ENCODE measurements at places on chromosomes 3 and 15.

- no peaks in the 10 kb centered on the region for H3K4me1 ChIP-seq
- ATAC-seq = no peak
- no peak overlapping the region for H3K27ac ChIP-seq
- no peak overlapping the region for H3K4me3 ChIP-seq
Measured at GRCh38 chr3:175187586-175187985, 328.5 kb downstream of the NAALADL2 start.

DNA sequence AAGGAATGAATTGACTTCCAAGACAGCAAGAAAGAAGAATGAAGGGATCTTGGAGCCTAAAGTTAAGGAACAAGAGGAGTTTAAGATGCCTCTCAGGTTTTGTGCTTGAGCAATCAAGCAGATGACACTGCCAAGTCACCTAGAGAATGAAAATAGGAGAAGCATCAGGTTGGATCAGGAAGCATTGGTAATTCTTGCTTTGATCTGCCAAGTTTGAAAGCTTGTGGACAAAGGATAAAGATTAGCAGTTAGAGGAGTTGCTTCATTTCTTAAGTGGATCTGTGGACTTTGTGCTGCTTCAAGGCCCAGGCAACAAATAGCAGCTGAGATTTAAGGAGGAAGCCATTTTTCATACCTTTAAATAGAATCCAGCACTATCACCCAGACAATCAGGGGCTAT lies 35.6 kb downstream of the FRMD5 start:
- ATAC-seq = no peak
- no peaks in the 10 kb centered on the region for H3K4me1 ChIP-seq
- H3K27ac ChIP-seq = no peak overlapping the region
- peaks cover 27% of the 10 kb centered on the region for H3K27me3 ChIP-seq
- H3K36me3 ChIP-seq = no peaks in the 10 kb centered on the region
- no peak overlapping the region for H3K4me3 ChIP-seq

GRCh38 chr15:101407966-101408775 lies 81.3 kb downstream of the PCSK6 start:
- no peak overlapping the region for H3K27ac ChIP-seq
- peaks cover 9% of the 10 kb centered on the region for H3K4me1 ChIP-seq
- no peaks in the 10 kb centered on the region for H3K36me3 ChIP-seq
- H3K4me3 ChIP-seq = no peak overlapping the region
- peaks cover 30% of the 10 kb centered on the region for H3K27me3 ChIP-seq
- no peak for ATAC-seq

DNA sequence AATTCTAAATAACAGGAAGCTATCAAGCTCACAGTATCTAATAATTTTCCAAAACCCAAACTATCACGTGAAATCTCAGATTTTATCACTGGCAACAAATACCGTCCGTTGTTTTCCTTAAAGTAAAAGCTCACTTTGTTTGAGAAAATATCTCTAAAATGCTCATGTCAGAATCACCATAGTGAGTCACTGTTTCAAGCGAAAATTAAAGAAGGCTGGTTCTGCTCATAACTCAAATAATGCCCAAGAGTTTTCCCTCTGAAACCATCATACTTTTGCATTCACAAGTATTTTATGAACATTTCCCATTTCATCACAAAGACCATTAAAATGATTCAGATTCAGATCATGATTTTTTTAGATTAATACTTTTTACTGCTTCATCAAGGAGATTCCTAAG lies 50.6 kb downstream of the TBL1XR1 start:
- H3K27me3 ChIP-seq = no peaks in the 10 kb centered on the region
- H3K4me1 ChIP-seq = peaks cover 40% of the 10 kb centered on the region
- peak overlapping the region; percentile 64 for H3K27ac ChIP-seq

DNA sequence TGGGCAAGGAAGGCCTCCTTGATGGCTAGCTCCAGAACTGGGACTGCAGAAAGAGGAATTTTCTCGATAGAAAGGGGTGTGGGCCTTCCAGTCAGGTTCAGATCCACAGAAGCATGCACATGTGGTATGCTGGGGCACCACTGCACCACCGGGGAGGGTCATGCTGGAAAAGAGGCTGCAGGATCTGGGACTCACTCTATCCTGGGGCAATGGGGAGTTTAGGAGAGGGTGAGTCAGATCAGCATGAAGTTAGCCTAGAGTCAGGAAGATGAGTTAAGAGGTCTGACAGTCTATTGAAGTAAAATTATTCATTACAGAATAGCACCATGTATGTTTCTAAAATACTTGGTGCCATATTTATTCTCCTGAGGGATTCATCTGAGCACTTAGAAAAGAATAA lies 130.2 kb upstream of the TOPAZ1 start:
- no peak overlapping the region for H3K27ac ChIP-seq
- no peak for ATAC-seq
- H3K27me3 ChIP-seq = peaks cover 24% of the 10 kb centered on the region
- no peaks in the 10 kb centered on the region for H3K4me1 ChIP-seq
- H3K4me3 ChIP-seq = no peak overlapping the region
- H3K36me3 ChIP-seq = no peaks in the 10 kb centered on the region

- no peaks in the 10 kb centered on the region for H3K27me3 ChIP-seq
- H3K4me3 ChIP-seq = no peak overlapping the region
- no peak for ATAC-seq
- H3K27ac ChIP-seq = no peak overlapping the region
Measured at GRCh38 chr3:120730576-120731542, 11.5 kb downstream of the RABL3 start.

DNA sequence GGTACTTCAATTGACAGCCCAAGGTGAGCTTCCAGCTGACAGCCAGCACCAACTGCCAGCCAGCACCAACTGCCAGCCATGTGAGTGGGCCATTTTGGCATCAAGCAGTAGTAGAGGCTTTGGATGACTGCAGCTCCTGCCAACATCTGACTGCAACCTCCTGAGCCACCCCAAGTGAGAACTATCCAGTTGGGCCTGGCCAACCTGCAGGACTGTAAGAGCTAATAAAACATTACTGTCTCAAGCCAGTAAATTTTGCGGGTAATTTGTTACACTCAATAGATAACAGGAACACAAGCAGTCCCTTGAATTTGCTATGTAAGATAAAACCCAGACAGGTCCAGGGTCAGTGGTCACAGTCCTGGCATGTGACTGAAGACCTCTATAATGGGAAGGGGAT lies 29.7 kb downstream of the EPHB1 start:
- no peak overlapping the region for H3K27ac ChIP-seq
- H3K27me3 ChIP-seq = peaks cover 3% of the 10 kb centered on the region
- no peak for ATAC-seq
- no peak overlapping the region for H3K4me3 ChIP-seq
- no peaks in the 10 kb centered on the region for H3K36me3 ChIP-seq
- no peaks in the 10 kb centered on the region for H3K4me1 ChIP-seq

- H3K4me3 ChIP-seq = peak overlapping the region; percentile 97
- H3K36me3 ChIP-seq = peaks cover 55% of the 10 kb centered on the region
- peaks cover 21% of the 10 kb centered on the region for H3K4me1 ChIP-seq
- H3K27ac ChIP-seq = peak overlapping the region; percentile 100
- H3K27me3 ChIP-seq = no peaks in the 10 kb centered on the region
- ATAC-seq = peak; percentile 25
Measured at GRCh38 chr3:28347374-28348264, 902 bp upstream of the ZCWPW2 start.

DNA sequence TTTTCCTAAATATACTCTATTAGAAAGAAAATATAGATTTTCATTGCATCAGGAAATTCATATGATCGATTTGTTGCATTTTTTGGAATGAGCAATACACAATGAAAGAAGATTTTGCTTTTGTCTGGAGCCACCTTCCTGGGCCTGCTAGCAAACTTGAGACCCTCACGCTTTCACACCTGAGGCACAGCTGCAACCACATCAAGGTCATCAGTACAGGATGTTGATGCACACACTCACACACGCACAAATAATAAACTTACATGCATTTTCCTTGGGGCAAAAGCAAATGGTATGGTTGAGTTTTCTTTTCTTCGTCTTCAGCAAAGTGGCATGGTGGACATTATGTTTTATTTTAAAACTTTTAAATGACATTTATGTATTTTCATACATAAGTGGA lies 64.8 kb upstream of the SATB1 start:
- no peak for ATAC-seq
- peaks cover 8% of the 10 kb centered on the region for H3K36me3 ChIP-seq
- H3K4me3 ChIP-seq = no peak overlapping the region

DNA sequence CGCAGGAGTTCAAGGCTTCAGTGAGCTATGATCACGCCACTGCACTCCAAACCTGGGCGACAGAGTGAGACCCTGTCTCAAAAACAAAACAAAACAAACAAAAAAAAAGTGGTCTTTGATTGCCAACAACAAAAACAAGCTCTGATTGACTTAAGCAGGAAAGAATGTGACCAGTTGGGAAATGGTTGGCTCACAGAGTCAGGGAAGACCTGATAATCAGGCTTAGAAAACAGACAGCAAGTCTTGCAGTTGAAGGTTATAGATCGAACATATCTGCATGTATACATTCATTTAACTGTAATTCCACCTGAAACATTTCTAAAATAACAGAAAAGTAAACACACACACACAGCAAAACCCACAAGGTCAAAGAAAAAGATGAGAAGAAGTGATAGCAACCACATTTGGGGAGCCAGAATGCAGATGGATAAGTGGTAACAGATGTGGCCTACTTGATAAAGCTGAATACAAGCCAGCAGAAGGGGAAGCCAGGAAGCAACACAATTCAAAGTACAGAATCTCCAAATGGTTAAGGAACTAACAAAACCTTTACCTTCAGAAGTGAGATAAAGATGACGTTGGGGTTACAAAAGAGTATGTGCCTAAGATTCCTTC lies 699.9 kb upstream of the ZNF385D start:
- no peaks in the 10 kb centered on the region for H3K4me1 ChIP-seq
- H3K27ac ChIP-seq = no peak overlapping the region
- ATAC-seq = no peak
- no peaks in the 10 kb centered on the region for H3K27me3 ChIP-seq
- no peak overlapping the region for H3K4me3 ChIP-seq

GRCh38 chr3:37075955-37076354 lies 82.6 kb downstream of the MLH1 start:
- no peaks in the 10 kb centered on the region for H3K27me3 ChIP-seq
- peaks cover 5% of the 10 kb centered on the region for H3K4me1 ChIP-seq
- H3K27ac ChIP-seq = no peak overlapping the region
- no peak overlapping the region for H3K4me3 ChIP-seq

DNA sequence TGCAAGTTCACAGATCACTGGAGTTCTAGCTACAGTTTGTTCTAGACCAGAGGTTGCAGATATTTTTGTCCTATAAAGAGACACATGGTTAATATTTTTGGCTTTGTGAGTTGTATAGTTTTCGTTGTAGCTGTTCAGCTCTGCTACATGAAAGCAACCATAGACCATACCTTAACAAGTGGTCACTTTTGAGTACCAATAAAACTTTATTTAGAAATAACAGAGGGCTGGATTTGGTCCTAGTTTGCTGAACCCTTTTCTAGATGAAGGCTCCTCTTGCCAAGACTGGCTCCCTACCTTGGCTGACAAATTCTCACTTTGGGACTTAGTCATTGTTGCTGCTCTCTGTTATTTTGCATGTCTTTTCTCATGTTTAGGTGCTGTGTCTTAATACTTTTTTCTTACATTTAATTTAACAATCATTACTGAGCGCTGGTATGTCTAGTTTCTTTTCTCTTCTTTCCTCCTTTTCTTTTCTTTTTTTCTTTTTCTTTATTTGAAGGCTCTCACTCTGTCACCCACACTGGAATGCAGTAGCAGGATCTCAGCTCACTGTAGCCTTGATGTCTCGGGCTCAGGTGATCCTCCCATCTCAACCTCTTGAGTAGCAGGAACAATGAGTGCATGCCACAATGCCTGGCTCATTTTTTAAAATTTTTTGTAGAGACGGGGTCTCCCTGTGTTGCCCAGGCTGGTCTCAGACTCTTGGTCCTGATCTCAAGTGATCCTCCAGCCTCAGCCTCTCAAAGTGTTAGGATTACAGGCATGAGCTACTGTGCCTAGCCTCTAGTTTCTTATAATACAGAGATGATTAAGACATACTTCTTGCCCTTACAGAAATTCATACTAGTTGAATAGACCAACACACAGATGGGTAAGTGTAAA lies 227.5 kb downstream of the PTPRG start:
- H3K27me3 ChIP-seq = no peaks in the 10 kb centered on the region
- no peak for ATAC-seq
- no peak overlapping the region for H3K4me3 ChIP-seq

DNA sequence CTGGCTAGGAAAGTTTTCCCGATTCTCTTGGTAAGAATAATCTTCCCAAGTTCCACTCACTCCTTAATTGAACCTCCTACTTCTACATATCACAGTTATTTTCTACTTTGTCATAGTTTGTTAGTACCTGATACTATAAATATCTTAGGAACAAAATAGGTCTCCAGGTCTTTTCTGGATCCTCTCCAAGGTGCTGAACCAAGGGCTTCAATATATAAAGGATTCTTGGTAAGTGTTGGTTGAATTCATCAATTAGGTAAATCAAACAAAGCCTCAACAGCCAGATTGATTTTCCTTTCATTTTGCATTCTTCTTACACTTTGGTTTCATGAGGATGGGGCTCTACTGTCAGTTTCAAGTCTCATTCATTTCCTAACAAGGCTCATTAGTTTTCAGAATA lies 27.6 kb upstream of the RTP4 start:
- H3K4me1 ChIP-seq = no peaks in the 10 kb centered on the region
- no peak overlapping the region for H3K4me3 ChIP-seq
- ATAC-seq = no peak
- H3K27ac ChIP-seq = no peak overlapping the region

DNA sequence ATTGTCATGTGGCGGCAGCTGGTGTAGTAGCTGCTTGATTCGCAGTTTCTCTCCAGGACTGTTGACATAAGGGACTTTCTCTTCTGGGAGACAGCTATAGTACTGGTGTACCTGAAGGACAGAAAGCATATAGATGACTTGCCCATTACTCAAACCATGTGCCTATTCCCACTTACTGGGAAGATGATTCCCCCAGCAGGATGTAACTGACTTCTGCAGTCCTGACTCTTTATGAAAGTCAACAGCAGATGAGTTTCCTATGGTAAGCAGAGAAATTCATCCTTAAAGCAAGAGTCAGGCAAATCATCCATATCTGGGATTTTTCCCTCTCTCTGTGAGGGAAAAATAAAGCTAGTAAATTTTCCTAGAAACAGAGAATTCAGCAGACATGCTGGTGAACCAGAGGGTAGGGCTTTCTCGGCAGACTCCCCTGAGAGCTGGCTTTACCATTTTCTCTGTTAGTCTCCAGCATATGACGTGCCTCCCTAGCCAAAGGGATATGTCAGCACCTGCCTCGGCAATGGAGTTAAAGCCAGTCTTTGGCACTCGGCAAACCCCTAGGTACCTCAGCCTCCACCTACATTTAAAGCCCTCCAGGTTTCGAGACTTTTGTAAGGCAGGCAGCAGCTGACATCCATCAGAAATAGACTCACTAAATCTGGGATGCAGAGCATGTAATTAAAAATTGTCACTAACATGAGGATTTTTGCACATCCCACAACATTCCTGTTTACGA lies 62.1 kb downstream of the PRICKLE2 start:
- H3K4me1 ChIP-seq = no peaks in the 10 kb centered on the region
- H3K36me3 ChIP-seq = no peaks in the 10 kb centered on the region
- H3K27me3 ChIP-seq = peaks cover 23% of the 10 kb centered on the region
- H3K4me3 ChIP-seq = no peak overlapping the region
